ENCODE measurements at places on chromosomes 13 and 19. TPM values are rescaled to one million over a fixed set of nuclear protein-coding genes. Genes with fewer than 3 reads are reported as not detected.

- no peak for DNase-seq
These were observed 38.9 kb upstream of the MEDAG start for GRCh38 chr13:30867089-30867669.

GRCh38 chr19:28956961-28957360, 256.0 kb downstream of the UQCRFS1 start:
- no peak for DNase-seq

GRCh38 chr19:41424335-41425173, 2.6 kb downstream of the B3GNT8 start:
- no peak for DNase-seq

DNA sequence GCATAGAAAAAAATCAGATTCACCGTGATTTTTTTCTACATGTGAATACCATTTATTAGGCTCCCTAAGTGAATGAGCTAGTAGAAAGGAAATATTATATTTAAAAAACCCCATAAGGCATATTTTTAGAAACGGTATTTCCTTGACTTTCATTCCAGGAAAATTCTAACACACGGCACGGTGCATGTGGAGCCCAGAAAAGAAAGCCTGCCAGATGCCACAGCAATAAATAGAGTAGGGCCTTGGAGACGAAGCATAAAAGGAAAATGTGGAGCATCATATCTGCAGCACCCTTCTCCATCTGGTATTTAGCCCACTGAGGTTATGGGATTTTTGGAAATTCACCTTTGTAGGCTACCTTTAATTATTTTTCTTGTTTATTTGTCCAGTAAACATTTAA, 314.4 kb downstream of the ENOX1 start:
- DNase-seq = no peak

IRGC gene
- total RNA-seq = not detected
